ENCODE measurements at places on chromosomes 6 and 20. TPM values are rescaled to one million over a fixed set of nuclear protein-coding genes. Genes with fewer than 3 reads are reported as not detected.

The PPP1R3D gene
- 3.5 TPM for total RNA-seq

The THBD gene
- total RNA-seq = 0.43 TPM

The TMEM217 gene
- total RNA-seq = 0.60 TPM

The FAM217A gene
- not detected for total RNA-seq

The OXT gene
- not detected for total RNA-seq

The CALHM6 gene
- total RNA-seq = 0.93 TPM

The RAMACL gene
- 0.97 TPM for total RNA-seq

The CLVS2 gene
- 0.73 TPM for total RNA-seq

The KCNK5 gene
- 44.3 TPM for total RNA-seq

The PHACTR1 gene
- 17.3 TPM for total RNA-seq

The TP53TG5 gene
- not detected for total RNA-seq

The SLC24A3 gene
- total RNA-seq = 6.2 TPM

Data from H1 (cell line).